ENCODE measurements at places on chromosomes 4 and X. TPM values are rescaled to one million over a fixed set of nuclear protein-coding genes. Genes with fewer than 3 reads are reported as not detected.

Gene PAGE2
- polyA plus RNA-seq = not detected

GRCh38 chr4:54542119-54542438 lies 115.7 kb upstream of the KIT start:
- no peak for DNase-seq

Gene AKAP14
- polyA plus RNA-seq = not detected

- no peak for DNase-seq
Measured at GRCh38 chr4:37978248-37978924, 18.2 kb downstream of the PTTG2 start.

GRCh38 chr4:82713856-82714255 lies 84.7 kb downstream of the SCD5 start:
- DNase-seq = no peak

- DNase-seq = no peak
Measured at GRCh38 chr4:174255786-174256185, 27.7 kb downstream of the FBXO8 start.

- DNase-seq = no peak
Measured at GRCh38 chr4:158102904-158103303, 69.9 kb downstream of the GASK1B start.

- no peak for DNase-seq
Measured at GRCh38 chr4:93918856-93919255, 90.3 kb downstream of the ATOH1 start.

GRCh38 chrX:101062176-101062575 lies 10.3 kb upstream of the TRMT2B start:
- DNase-seq = no peak

GRCh38 chr4:114597410-114598115 lies 1.0 kb upstream of the UGT8 start:
- DNase-seq = no peak

Gene CCDC120
- 4.5 TPM for polyA plus RNA-seq

All from urinary bladder (tissue), 4 donors.